ENCODE measurements at places on chromosomes 1 and 21.

DNA sequence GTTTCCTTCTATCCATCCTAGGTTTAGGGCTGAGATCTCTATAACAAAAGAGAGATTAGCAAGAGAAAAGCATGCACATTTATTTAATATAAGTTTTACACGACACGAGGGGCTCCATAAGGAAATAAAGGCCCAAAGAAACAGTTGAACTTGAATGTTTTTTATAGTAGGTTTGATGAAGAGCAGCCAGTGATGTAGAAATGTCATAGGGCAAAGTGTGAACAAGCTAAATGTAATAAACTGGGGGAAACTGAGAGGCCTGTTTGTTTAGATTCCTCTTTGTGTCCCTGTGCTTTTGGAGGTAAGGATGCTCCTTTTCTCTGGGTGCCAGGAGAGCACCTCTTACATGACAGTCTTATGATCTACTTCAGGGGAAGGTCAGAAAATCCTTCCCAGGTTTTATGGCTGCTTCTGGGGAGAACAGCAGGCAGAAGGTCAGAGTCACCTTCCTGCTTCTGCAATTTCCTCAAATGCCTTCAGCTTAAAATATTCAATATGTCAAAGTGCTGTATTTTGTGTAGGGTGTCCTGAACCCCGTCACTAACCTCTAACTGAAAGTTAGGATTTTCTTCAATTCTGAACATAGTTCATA is 9.5 kb upstream of the HORMAD1 start:
- DNase-seq = no peak

DNA sequence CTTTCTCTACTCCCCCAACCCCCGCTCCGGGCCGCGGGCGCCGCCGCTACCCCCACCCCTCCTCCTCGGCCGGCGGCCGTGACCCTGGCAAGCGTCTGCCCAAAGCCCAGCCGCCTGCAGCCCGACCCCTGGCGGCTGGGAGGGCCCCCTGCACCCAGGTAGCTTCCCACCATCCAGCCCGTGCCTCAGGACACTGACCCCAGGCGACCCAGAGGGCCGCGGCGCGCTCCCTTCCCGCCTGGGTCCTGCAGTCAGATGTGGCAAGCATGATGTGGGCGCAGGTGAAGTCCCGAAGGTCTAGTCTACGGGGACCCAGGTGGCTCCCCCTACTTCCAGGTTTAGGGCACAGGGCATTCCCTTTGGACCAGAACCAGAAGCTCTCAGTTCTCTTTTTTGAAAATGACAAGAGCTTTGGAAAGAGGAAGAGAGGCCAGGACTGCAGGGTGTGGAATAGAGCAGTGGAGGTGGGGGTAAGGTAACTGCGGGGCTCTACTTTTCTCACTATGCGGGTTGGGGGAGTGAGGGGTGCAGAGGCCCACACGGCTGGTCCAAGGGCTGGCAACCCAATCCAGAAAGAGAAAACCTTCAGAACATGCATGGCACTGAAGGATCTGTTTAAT is at the start of gene DENND4B:
Gene DENND4B, minus strand, starts transcription at position 97 of the 620 bp plus-strand sequence. CDS start 2,344 bp downstream, outside the sequence.
- peak; percentile 92 for DNase-seq

DNA sequence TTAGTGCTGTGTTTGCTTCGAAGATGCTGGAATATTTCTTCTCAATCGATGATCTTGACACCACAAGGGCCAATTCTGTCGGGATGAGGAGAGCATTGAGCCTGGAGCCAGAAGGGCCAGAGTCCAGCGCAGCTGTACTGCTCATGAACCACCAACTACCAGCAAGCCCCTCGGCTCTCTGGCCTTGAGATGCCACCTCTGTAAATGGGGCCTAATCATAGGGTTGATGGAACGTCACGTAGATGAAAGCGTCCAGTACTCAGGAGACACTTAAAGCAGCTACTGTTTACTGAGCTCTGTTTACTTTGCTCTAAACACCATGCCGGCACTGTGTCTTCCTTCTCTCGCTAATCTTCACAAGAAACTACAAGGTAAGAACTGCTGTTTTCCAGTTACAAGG is 26.3 kb downstream of the CCDC185 start:
- DNase-seq = no peak

- DNase-seq = peak; percentile 78
Measured at GRCh38 chr1:2228694-2229036, 546 bp downstream of the SKI start.

- DNase-seq = no peak
Measured at GRCh38 chr1:208581209-208581608, 337.0 kb upstream of the PLXNA2 start.

GRCh38 chr1:117780687-117781475 is 148.5 kb downstream of the GDAP2 start:
- no peak for DNase-seq

GRCh38 chr1:214249651-214250050 is 31.3 kb upstream of the SMYD2 start:
- DNase-seq = no peak

GRCh38 chr21:27803571-27803970 is 836.7 kb upstream of the ADAMTS5 start:
- no peak for DNase-seq

DNA sequence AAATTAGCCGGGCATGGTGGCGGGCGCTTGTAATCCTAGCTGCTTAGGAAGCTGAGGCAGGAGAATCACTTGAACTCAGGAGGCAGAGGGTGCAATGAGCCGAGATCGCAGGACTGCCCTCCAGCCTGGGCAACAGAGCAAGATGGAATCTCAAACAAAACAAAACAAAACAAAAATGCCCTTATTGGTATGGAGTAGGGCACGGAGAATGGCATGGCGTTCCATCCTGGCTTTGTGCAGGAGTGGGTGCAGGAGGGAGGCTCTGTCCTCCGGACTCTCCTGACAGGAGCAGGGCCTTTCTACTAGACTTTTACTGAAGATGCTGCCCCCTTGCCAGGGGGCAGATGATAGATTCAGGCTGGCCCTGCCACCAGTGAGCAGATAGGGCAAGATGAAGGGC is 1.0 kb downstream of the TMEM61 start:
- no peak for DNase-seq

GRCh38 chr1:209770636-209771415 is 13.5 kb downstream of the C1orf74 start:
- no peak for DNase-seq

- no peak for DNase-seq
Measured at GRCh38 chr1:89065079-89065868, at the start of gene GBP1. TSS of gene GBP1 (minus strand) at chr1:89065208. CDS start at chr1:89063234, 1,974 bp downstream.

GRCh38 chr1:194194724-194195123 is 1008.3 kb upstream of the B3GALT2 start:
- no peak for DNase-seq

DNA sequence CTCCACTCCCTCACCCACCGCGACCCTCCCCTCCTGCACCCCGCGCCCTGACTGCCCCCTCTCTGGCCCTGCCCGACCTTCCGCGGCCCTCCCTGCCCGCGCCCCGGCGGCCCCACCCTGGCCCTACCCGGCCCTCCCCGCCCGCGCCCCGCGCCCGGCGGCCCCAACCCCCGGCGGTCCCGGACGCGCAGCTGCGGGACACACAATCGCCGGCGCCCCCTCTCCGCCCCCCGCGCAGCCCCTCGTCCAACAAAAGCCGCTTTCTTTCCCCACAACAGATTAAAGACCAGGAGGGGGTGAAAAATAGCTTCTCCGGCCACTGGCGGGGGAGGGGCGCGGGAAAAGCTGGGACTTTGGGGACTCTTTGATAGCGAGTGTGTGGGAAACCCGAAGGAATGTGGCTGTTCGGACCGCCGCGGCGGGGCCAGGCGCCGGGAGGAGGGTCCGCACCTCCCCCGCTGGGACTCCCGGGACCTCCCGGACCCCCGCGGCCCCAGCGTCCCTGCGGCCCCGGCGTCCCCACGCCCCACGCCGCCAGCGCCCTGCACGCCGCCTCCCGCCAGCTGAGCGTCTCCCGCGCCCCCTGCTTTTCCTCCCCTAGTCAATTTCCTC is 8.8 kb upstream of the ID3 start:
- no peak for DNase-seq

GRCh38 chr1:53256511-53257453 is 18.5 kb upstream of the MAGOH start:
- DNase-seq = no peak

DNA sequence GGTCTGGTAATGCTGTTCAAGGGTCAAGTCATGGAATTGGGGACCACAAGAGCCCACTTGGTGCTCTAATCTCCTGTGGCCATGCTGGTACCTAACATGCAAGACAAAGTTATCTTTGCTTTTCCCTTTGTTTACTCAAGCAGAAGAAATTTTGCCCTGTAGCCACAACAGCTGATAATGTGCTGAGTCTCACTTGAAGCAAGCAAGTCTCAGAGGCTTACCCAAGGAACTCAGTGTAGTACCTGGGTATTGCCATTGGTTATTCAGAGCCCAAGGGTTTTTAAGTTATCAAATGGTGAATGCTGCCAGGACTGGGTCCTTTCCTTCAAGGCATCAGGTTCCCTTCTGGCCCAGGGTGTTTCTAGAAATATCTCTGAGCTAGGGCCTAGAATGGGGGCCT is 198.9 kb upstream of the RNPC3 start:
- DNase-seq = no peak

GRCh38 chr1:4046836-4047461 is 146.9 kb upstream of the C1orf174 start:
- DNase-seq = no peak

GRCh38 chr21:45443595-45444181 is 38.7 kb downstream of the COL18A1 start:
- DNase-seq = no peak

DNA sequence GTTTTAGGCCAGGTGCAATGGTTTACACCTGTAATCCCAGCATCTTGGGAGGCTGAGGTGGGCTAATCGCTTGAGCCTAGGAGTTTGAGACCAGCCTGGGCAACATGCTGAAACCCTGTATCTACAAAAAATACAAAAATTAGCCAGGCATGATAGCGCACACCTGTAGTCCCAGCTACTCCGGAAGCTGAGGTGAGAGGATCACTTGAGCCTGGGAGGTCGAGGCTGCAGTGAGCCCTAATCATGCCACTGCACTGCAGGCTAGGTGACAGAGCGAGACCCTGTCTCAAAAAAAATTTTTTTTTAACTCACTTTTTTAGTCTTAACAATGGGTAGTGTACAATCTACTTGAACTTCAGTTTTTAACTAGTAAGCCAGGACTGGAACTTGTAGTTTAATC is 137.5 kb downstream of the HS2ST1 start:
- no peak for DNase-seq

GRCh38 chr1:43636006-43636641 is 13.8 kb upstream of the KDM4A start:
- DNase-seq = no peak

DNA sequence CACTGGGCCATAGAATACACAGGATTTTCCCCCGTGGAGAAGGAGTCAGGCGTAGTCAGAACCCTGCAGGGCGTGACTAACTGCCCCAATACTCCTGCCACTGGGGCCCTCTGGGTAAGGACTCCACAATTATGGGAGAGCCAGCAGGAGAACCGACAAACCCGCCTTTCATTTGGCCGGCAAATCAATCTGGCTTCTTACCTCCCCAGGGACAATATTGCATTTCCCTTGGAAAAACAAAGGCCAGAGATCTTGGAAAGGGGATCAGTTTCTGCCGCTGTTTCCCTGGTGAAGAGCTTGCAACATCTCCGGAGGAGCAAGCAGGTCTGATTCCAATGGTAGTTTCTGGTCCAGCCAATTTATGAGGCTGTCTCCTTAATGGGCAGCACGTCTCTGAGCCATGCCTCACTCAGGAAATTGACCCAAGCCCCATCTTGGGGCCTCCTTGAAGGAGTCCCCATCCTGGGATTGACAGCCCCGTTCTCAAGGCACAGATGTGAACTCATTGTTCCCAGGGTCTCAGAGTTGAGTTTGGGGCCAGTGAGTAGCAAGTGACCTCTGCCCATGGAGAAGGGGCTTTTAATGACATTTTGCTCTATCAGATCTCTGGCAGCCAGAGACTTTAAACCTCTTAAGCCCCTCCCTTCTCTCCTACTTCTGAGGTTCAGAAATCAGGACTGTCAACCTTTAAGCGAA is 4.3 kb downstream of the TRABD2B start:
- no peak for DNase-seq

DNA sequence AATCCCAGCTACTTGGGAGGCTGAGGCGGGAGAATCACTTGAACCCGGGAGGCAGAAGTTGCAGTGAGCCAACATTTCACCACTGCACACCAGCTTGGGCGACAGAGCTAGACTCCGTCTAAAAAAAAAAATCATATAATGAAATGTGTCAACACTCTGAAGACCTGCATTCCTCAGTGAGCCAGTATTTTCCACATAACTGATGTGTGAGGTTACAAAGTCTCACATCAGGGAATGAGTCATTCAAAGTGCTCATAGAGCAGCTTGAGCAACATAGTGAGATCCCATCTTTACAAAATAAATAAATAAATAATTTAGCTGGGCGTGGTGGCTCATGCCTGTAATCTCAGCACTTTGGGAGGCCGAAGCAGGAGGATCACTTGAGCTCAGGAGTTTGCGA is 65.5 kb downstream of the CASZ1 start:
- no peak for DNase-seq

DNA sequence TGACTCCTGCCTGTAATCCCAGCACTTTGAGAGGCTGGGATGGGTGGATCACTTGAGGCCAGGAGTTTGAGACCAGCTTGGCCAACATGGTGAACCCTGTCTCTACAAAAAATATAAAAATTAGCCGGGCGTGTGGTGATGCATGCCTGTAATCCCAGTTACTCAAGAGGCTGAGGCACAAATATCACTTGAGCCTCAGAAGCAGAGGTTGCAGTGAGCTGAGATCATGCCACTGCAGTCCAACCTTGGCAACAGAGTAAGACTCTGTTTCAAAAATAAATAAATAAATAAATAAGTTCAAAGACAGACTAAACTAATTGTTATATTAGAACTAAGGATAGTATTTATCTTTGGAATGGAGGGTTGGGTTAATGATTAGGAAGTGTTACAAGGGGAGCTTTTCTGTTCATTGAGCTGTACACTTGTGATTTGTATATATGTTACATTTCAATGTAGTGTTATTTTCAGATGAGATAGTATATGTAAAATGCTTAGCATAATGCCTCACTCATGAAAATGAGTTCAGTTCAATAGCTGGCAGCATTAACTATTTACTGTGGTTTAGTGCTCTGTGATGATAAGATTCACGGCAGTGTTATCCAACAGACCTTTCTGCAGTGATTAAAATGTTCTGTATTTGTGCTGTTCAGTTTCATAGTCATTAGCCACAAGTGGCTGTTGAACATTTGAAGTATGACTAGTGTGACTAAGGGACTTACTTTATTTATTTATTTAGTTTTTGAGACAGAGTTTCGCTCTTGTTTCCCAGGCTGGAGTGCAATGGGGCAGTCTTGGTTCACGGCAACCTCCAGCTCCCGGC is 47.7 kb downstream of the OSBPL9 start:
- no peak for DNase-seq

GRCh38 chr1:203162403-203162802 is 13.2 kb downstream of the MYBPH start:
- no peak for DNase-seq

DNA sequence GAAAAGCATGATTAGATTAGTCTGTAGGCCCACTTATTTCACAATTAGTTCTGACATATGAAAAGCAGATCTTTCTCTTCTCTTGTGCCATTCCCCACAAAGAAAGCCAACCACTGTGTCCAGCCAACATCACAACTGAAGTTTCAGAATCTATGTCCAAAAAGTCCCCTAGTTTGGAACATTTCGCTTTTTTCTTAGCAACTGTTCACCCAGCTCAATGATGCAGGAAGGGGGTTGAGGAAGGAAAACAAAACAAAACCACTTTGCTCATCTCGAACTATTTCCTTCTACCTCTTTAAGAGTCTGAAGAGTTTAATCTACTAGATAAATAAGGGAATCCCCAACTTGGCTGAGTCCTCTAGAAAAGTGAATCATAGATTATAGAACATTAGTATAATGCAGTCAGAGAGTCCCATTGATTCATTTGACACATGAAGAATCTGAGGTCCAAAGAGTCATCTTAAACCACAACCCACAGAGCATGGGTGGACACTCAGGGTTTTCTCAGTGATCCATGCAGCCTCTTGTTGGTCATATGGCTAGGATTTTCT is 159.3 kb upstream of the SGIP1 start:
- DNase-seq = peak; percentile 70

- DNase-seq = no peak
Measured at GRCh38 chr1:245843101-245843500, 664.0 kb downstream of the SMYD3 start.

All from activated effector memory CD4-positive, alpha-beta T cell treated with anti-CD3 and anti-CD28 coated beads, Interleukin-2, amount 50 U/mL, for 16 hours (primary cell).